GM12865 (cell line): ENCODE measurements at places on chromosomes 11 and 22.

- no peak for DNase-seq
Observed at GRCh38 chr11:115345361-115345760, 158.9 kb downstream of the CADM1 start.

DNA sequence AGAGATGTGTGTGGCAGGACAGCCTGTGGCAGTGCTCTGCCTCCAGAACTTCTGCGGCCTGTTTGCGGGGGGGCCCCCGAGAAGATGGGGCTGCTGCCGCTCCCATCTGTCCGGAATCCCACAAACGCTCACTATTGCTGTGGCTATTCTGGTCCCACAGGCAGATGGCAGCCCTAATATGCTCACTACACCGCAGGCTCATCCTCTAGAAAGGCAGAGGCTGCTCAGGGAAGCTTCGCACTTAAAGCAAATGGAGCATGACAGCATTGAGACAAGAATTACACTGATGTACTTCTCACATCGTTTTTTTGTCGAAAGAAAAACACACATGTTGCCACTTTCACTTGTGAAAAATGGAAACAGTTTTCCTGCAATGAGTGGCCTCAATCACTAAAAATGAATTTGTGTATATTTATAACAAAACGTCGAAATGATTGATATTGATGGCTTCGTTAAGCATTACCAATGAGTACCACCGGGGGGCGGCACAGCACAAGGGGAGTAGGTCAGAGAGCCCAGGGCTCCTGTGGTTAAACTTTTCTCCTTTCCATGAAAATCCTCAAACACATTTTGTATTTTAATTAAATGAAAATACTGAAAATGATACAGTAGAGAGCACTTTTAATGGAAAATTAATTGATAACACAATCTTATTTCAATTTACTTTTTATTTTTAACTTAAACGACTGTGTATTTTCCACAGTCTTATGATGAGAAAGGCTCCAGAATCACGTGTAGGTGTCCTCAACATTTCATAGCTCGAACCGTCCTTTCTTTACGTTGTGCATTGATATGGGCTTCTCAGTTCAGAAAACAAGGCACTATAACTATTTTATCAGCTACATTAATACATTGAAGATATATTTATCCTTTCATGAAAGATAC, 69.1 kb downstream of the CTTN start:
- DNase-seq: peak; percentile 78

DNA sequence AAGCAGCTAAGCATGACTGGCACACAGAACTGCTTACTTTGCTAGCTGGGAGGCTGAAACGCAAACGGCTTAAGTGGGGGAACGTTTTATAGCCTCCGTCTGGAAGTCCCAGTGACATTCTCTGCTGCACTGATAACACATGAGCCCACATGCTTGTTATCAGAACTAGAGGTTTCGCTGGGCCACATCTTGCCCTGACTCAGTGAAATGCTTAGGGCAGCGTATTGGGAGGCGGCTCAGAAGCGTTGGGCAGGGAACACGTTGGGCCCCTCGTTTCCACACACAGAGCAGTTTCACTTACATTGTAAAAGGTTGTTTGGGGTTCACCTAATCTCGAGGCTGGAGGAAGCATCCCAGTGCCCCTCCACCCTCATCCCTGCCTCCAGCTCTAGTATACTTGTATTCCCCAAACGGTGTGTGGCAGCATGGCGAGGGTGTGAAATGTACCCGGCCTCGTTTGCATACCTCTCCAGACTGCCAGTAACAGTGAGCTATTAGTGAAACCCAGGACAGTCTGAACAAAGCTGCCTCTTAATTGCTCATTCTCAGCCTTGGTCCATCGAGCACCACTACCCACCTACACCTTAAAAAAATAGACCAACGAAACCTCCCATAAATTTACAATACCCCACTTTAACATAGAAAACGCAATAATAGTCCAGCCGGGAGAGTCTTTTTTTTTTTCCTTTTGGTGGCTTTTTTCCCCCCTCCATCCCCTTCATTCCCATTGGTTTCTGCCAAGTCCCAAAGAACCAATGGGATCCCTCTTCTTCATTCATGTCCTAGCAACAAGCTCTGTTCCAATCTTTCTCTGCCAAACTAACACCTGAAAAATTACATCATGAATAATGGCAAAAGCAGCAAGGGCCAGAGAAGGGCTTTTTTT, 218.8 kb upstream of the SORL1-AS1 start:
- DNase-seq: no peak

DNA sequence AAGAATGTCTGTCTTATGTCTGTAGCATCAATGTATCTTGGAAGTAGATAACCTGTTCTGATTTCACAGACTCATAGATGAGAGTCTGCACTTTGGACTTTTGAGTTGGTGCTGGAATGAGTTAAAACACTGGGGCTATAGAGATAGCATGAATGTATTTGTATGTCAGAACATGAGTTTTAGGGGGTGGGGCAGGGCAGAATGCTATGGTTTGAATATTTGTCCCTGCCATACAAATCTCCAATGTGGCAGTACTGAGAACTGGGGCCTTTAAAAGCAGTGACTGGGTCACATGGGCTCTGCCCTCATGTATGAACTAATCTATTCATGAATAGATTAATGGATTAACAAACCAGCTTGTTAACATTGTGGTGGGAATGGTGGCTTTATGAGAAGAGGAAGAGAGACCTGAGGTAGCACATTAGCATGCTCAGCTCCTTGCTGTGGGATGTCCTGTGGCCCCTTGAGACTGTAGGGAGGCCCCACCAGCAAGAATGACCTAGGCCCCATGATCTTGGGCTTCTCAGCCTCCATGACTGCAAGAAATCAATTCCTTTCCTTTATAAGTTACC, 15.5 kb upstream of the OR52K1 start:
- no peak for DNase-seq

DNA sequence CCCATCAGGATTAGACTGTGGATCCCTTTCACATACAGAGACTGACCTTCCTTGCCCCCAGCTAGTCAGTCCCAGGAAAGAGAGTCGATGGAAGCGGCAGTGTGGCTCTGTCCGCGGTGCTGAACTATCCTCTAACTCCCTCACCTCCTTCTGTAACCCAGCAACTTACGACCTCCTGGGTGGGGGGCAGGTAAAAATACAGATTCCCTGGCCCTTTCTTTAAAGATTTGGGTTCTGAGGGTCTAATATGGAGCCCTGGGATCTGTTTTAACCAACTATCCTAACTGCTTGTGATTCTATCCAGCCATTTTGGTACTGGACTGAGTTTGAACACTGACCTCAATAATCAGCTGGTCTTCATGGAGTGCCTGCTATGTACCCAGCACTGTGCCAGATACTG, 23.2 kb downstream of the MFNG start:
- no peak for DNase-seq

DNA sequence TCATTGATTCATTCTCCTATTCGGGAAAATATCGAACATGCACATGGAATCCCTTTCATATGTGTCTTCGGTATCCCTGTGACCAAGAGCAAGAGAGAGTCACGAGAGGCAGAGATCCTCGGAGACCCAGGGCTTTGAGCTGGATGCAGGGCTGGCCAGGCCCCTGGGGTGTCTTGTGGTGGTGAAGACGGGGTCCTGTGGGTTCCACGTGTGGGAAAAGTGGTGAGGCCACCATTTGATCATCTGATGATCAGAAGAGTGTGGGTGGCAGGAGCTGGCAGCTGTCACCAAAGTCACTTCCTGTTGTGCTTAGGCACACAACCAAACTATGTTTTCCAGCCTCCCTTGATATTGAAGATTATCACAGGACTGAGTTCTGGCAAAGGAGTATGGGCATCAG, 94.0 kb downstream of the BRD1 start:
- DNase-seq: no peak

DNA sequence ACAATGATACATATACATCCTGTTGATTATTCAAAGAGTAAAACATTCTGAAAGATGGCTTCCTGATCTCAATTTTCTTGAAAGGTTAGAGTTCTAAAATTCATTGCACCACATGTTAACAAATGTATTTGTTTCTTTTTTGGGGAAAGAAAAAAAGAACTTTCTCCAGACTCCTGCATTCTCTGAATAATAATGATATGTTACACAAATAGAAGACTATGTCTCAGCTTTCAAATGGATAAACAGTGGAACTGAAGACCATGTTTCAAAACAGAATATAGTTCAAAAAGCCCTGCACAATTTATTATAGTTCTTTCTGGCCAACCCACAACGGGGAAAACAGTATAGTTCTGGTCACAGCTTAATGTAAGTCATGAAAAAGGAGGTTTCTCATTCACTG, 277.0 kb downstream of the SBF2 start:
- no peak for DNase-seq

DNA sequence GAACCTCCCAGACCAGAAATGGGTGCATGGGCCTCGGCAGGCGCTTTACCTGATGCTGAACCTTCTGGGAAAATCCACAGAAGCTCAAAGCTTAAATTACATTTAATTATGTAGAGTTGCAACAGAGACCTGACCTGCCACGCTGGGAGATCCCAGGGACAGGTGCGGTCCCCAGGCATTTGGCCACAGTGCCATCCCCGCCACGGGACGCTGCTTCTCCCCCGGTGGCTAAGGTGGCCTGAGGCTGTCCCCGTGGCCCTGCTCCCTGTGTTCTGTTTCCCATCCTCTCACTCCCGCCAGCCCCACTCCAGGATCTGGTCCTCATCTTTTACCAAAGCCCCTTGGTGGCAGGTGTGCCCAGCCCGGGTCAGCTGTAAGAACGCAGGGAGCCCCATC, 39.6 kb downstream of the GRAMD4 start:
- no peak for DNase-seq

- DNase-seq: no peak
Observed at GRCh38 chr11:41999066-41999465, 539.6 kb upstream of the LRRC4C start.

DNA sequence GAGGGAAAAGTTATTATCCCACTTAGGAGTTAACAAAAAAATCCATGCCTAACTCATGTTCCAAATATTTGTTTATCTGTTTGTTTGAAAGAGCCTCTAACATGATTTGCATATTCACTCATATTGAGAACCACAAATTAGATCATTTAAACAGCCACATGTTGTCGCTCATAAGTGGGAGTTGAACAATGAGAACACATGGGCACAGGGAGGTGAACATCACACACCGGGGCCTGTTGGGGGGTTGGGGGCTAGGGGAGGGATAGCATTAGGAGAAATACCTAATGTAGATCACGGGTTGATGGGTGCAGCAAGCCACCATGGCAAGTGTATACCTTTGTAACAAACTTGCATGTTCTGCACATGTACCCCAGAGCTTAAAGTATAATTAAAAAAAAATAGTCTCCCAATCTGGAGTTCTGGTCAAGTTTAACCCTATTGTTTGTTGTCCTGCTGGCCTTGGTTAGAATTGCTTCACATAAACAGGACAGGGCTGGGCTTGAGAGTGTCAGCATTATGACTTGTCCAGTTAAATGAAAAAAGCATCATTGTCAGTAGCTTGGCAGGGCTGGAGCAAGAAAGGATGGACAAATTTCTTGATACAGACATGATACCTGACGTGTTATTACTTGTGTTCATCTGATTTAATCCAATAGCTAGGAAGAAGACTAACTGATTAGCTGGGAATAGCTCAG, 57.8 kb upstream of the PSMA1 start:
- peak; percentile 14 for DNase-seq

- peak; percentile 52 for DNase-seq
Observed at GRCh38 chr11:62427630-62428233, 8.9 kb downstream of the SCGB1A1 start.

DNA sequence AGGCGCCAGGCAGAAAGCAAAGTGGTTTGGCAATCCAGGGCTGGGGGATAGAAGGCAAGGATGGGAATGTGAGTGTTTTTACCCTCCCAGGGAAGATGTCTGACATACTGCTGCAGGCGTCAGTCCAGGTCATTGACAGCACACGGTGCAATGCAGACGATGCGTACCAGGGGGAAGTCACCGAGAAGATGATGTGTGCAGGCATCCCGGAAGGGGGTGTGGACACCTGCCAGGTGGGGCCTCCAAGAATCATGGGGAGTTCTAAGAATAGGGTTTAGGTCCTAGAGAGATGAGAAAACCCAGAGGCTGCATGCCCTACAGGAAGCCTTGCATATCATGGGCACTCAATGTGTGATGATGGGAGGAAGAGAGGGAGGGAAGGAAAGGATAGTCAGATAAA, 28.3 kb upstream of the SMIM35 start:
- no peak for DNase-seq

DNA sequence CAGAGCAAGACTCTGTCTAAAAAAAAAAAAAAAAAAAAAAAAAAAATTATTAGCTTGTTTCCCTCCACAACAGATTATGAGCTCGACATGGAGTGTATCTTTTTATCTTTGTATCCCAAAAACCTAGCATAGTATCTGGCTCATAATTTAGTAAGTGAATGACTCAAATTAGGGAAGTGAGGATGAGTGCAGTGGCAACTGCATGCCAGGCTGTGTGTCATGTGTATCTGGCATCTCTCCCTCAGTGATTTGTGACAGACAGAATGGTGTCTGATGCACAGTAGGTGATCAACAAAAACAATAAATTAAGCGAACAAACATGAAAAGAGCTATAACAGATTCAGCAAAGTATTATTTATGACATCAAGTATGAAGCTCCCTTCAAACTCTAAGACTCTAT, 7.2 kb downstream of the STK33 start:
- no peak for DNase-seq

GRCh38 chr22:40000171-40000570, 5.4 kb downstream of the FAM83F start:
- DNase-seq: no peak

DNA sequence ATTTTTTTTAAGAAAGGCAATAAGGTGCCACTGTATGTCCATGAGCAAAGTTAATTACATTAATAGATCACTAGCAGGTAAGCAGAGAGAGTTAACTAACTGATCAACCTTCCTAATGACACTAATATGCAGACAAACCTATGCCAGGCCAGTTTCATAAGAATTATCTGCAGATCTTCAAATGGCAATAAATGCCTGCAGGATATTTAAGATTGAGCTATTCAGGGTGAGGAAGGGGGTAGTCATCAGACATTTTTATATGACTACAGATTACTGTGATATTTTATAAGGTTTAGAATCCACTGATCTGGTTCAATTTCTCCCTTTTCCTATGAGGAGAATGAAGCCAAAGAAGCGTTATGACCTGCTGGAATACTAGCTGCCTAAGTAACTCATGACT, 30.2 kb downstream of the CARD18 start:
- DNase-seq: no peak

DNA sequence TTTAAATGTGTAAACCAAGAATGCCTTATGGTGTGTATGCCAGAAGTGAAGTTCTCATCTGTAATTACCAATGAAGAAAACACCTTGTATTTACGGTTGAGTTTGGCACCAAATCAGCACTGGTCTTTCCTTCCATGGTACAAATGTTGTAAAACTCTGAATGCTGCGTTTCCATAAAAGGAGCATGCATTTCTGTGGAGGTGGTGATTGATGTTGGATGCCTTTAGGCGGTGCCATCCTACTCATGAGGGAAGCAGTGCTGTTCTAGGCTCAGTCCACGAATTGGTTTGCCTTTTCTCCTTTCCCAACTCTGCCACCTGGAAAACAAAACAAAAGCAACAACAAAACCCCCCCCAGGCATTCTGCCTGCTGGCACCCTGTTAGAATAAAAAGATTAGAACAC, 124.4 kb downstream of the TEAD1 start:
- no peak for DNase-seq
